ENCODE measurements at places on chromosomes 3 and 15. TPM values are rescaled to one million over a fixed set of nuclear protein-coding genes. Genes with fewer than 3 reads are reported as not detected.

Gene DPH6
- 17.0 TPM for polyA plus RNA-seq

DNA sequence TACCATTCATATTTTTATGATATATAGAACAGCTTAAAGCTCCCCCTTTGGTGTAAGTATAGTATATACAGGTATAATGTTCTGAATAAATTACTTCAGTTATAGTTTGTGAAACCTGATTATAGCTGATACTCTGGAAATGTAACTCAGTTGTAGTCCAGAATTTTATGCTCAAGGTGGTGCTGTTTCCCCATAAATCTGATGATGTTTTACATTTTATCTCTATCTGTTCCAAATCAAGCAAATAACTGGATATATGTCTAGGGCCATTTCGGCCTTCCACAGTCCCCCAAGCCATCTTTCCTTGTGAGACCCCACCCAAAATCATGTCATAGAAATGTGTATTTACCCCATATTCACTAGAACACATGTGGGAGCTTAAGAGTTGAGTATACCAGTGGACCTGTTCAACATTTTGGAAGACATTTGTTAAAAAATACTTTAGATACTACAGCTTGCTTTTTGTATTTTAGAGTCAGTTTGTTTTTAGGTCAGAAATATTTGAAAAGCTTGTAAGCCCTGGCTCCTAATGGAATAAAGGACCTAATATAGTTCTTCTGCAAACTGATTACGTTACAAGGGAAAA is 107.1 kb downstream of the ATG7 start:
- no peaks in the 10 kb centered on the region for H3K27me3 ChIP-seq
- no peak overlapping the region for H3K27ac ChIP-seq
- peaks cover 1% of the 10 kb centered on the region for H3K36me3 ChIP-seq
- DNase-seq, result peak; percentile 39
- H3K4me1 ChIP-seq, result no peaks in the 10 kb centered on the region

Gene TNFAIP8L3
- polyA plus RNA-seq, result not detected

- no peaks in the 10 kb centered on the region for H3K4me1 ChIP-seq
- H3K4me3 ChIP-seq, result no peak overlapping the region
- no peak for DNase-seq
- H3K27me3 ChIP-seq, result no peaks in the 10 kb centered on the region
- H3K36me3 ChIP-seq, result no peaks in the 10 kb centered on the region
Observed at GRCh38 chr15:65058394-65059368, 9.1 kb downstream of the RASL12 start.

DNA sequence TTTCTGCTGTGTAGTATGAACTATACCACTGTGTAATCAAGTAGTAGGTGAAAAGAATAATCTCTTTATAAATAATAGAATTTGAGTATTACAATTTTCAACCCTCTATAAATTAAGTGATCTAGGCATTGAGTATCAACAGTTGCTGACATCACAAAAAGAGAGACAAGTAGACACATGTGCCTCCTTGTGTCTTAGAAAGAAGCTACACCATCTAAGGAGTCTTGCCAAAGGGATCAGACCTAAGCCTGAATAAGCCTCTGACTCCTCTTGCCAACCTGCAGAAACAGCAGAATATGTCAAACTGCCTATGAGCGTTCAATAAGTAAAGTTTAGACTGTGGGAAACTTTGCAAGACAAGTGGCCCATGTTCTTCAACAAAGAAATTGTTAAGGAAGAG is 5.8 kb upstream of the MTMR10 start:
- no peak overlapping the region for H3K27ac ChIP-seq
- no peaks in the 10 kb centered on the region for H3K36me3 ChIP-seq

Measured in CD8-positive, alpha-beta memory T cell (primary cell).